ENCODE measurements at places on chromosomes 6 and 20.

DNA sequence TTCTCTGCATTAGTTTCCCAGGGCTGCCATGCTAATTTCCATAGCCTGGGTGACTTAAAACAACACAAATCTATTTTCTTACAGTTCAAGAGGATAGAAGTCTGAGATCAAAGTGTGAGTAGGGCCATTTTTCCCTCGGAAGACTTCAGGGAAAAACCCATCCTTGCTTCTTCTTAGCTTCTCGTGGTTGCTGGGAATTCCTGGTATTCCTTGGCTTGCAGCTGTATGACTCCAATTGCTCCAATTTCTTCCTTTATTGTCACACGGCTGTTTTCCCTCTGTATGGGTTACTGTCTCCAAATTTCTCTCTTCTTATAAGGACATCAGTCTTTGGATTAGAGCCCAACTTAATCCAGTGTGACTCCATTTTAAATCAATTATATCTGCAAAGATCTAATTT lies 128.4 kb upstream of the JAG1 start:
- no peak for DNase-seq

- DNase-seq, result no peak
Measured at GRCh38 chr20:48644286-48644828, 183.4 kb downstream of the PREX1 start.

DNA sequence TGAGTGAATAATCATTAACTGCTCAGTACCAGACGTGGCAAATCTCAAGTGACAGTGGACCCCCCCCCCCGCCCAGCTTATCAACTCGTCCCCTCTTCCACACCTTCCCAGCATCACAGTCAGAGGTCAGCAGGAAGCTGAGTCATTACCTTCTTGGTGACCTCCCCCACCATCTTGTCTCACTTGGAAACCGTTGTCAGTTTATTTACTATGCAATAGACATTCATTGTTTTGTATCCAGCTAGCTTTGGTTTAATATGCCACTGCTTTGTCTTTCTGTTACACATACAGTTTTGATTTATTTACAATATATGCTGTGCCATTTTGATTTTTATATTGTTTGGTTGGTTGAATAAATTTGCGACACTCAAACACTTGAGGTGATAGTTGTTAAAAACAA lies 158.1 kb downstream of the QKI start:
- no peak for DNase-seq

- DNase-seq, result no peak
Measured at GRCh38 chr6:119677384-119677783, 327.8 kb upstream of the MAN1A1 start.

GRCh38 chr20:47529840-47530239 lies 28.2 kb downstream of the NCOA3 start:
- no peak for DNase-seq

DNA sequence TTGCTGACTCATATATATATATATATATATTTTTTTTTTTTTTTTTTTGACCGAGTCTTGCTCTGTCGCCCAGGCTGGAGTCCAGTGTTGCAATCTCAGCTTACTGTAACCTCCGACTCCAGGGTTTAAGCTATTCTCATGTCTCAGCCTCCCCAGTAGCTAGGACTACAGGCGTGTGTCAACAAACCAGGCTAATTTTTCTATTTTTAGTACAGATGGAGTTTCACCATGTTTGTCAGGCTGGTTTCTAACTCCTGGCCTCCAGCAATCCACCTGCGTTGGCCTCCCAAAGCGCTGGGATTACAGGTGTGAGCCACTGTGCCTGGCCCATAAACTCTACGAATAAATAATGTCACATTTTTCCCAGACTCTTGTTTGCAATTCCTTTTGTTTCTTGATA lies 4.8 kb downstream of the LRP11 start:
- DNase-seq, result no peak

GRCh38 chr6:37190159-37190535 lies 20.2 kb downstream of the PIM1 start:
- no peak for DNase-seq

- no peak for DNase-seq
Measured at GRCh38 chr20:61739086-61739831, 326.4 kb downstream of the TAF4 start.

- DNase-seq, result no peak
Measured at GRCh38 chr20:13216533-13216932, 4.5 kb upstream of the ISM1 start.

- DNase-seq, result no peak
Measured at GRCh38 chr6:3222506-3223038, 4.9 kb downstream of the TUBB2B start.

Data from activated CD4-positive, alpha-beta T cell treated with anti-CD3 and anti-CD28 coated beads for 4 hours (primary cell).